ENCODE measurements at places on chromosomes 3 and 15. TPM values are rescaled to one million over a fixed set of nuclear protein-coding genes. Genes with fewer than 3 reads are reported as not detected.

GRCh38 chr3:111662907-111663306, 67.8 kb upstream of the ZBED2 start:
- H3K27me3 ChIP-seq, result no peaks in the 10 kb centered on the region
- DNase-seq, result no peak
- peaks cover 94% of the 10 kb centered on the region for H3K36me3 ChIP-seq
- no peak overlapping the region for H3K4me3 ChIP-seq
- peak overlapping the region; percentile 25 for H3K27ac ChIP-seq

DNA sequence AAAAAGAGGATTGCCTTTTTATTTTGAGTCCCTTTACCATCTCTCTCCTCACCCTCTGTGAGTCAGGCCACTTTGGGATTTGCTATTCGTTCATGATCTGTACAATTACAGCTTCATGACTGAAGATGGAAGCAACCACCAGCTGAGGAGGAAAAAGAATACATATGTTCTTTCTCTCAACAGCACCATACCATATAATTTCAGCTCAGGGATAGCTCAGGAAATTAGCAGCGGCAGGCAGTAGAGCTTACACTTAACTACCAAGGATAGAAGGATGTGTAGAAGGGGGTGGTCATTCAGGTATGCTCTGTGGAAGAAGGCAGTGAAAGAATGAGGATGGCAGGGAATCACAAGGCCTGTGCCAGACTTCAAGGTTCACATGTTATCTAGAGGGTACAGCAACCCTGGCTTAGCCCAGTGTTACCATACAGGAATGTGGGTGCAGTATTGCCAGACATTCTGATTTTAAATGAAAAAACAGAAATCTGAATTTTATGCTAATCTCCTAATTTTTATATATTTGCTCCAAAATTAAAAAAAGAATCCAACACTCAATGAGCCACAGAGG, 17.9 kb downstream of the PLS1 start:
- no peak for DNase-seq
- H3K4me3 ChIP-seq, result no peak overlapping the region
- no peaks in the 10 kb centered on the region for H3K36me3 ChIP-seq

- no peak overlapping the region for H3K27ac ChIP-seq
- H3K27me3 ChIP-seq, result no peaks in the 10 kb centered on the region
- H3K36me3 ChIP-seq, result no peaks in the 10 kb centered on the region
- H3K4me1 ChIP-seq, result peaks cover 17% of the 10 kb centered on the region
- no peak overlapping the region for H3K4me3 ChIP-seq
Measured at GRCh38 chr15:64875641-64876223, 34.0 kb downstream of the PLEKHO2 start.

The MYO5C gene
- 0.64 TPM for total RNA-seq

The NPAP1 gene
- not detected for total RNA-seq
